ENCODE measurements at places on chromosomes 13 and 19. TPM values are rescaled to one million over a fixed set of nuclear protein-coding genes. Genes with fewer than 3 reads are reported as not detected.

DNA sequence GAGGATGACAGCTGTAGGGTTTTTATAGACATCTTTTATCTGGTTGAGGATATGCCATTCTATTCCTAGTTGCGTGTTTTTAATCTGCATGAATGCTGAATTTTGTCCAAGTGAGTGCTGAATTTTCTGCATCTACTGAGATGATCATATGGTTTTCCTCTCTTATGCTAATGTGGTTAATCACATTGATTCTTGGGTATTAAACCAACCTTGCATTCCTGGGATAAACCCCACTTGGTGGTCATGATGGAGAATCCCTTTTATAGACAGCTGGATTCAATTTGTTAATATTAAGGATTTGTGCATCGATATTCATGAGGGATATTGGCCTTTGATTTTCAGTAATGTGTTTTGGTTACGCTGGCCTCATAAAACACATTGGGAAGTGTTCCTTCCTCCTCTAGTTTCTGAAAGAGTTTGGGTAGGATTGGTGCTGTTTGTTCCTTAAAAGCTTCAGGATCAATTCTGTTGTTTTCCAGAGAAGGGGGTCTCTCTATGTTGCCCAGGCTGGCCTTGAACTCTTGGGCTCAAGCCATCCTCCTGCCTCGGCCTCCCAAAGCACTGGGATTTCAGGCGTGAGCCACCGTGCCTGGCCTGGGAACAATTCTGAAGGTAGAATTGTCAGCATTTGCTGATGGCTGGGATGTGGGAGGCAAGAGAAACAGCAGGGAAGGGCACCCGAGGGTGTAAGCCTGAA is 7.3 kb upstream of the LINGO3 start:
- no peak for DNase-seq

DNA sequence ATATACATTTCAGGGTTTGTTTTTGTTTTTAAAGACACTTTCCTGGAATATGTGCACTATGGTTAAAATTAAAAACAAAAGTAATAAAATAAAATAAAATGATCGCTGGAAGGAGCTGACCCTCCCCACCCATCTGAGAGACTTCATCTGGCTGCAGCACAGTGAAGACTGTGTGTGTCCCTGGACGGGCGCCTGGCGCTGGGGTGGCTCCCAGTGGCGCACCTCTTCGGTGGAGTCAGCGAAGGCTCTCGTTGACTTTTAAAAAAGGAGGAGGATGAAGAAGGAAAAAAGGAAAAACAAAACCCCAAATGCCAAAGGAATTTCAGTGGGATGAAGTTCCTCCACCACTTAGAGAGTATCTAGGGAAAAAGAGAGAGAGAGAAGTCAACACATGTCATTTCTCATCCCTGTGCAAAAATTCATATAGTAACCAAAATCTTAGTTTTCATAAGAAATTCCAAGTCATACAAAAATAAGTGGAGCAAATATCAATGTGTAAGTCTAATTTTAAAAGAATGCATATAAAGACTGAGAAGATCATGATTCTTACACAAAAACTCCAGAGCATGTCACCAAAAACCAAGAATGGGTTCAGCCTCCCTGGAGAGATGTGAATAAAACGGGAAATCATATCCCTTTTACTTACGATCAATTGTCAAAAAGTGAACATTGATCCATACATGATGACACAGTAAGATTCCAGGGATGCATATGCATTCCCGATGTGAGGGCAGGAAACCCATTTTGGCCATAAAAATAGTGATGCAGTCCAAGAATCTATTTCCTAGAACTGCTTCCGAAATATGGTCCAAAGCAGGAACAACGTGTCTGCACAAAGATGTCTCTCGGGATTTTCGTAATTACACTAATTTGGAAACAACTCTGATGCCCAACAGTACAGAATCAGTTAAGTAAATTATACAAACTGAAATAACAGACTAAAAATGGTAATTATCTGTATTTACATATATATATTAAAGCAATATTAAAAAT is 123.8 kb downstream of the STK24 start:
- no peak for DNase-seq

- DNase-seq = no peak
Observed at GRCh38 chr13:29279356-29280254, 315.9 kb downstream of the SLC7A1 start.

DNA sequence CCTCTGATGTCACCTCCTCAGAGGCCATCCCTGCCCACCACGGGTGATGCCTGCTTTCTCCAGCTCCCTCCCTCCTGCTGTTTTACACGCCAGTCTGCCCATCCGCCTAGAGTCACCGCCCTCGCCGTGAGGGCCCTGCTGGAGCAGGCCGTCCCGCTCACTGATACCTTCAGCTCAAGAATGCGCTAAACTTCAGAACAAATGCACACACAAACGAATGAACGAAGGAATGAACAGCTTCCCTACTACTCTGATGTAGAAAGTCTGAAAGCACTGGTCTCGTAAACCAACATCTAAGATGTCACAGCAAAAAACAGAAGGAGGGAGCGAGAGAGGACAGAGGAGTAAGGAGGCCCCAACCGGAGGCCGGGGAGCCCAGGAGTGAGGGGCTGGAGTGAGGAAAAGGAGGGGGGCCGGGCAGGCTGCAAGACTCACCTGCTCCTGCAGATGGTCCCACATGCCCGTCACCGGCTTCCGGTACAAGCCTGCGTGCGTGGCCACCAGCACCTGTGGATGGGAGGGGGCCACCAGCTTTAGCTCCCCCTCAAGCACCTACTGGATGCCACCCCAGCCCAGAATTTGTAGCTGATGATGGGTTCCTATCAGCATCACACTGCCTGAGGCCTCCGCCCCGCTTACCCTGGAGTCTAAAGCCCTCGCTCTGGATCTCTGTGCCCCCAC is 4.0 kb downstream of the PNKP start:
- no peak for DNase-seq

The SBSN gene
- 0.11 TPM for polyA plus RNA-seq

The ZNF93 gene
- polyA plus RNA-seq = 20.5 TPM

The SHC2 gene
- 39.6 TPM for polyA plus RNA-seq
